ENCODE measurements at places on chromosomes 3 and 15.

GRCh38 chr3:179955809-179956208, 80.9 kb downstream of the PEX5L start:
- DNase-seq = no peak

DNA sequence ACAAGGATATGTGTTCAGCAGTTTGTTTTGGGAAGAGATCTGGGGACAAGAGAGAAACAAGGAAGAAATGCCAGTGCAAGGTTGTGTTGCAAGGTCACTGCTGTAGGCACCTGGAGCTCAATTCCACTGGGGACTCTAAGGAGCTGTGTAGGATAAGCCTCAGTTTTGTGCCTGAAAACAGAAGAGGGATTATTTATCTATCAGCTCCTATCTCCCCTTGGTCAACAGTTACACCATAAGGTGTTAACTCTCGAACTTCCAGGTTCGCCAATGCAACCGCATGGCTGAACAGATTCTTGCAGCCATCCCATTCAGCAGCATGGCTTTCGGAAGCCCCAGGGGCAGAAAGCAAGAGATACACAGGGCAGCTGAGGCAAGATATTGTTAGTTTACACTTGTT, 41.6 kb upstream of the CNOT10 start:
- DNase-seq = no peak

DNA sequence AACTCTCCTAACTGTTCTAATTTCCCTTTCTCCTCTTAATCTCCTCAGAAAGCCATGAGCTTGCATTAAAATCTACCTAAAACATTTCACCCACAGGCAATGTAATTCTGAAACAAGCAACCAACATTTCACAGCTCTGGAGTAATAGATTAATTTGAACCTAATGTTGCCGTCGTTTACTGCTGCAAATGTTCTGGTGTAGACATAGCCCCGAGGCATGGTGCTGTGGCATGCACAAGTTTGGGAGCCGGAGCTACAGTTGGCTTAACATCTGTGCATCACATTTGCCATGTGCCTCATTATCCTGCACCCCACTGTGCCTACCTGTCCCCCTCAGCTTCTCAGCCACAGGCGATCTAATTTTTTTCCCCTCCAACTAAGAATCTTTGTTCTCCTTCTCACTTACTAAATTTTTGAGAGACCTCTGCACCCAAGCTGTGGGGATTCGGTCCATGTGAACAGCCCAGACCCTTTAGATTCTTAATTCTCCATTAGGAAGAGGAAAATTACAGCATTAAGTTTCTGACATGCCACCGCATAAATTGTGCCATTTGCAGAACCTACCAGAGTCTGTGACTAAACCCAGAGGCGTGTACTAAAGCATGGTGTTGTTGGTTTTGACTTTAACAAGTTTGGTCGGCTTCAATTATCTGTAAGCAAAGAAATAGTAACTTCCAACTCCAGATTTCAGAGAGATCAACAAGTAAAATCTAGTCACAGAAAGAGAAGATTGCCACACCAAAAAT, 419.2 kb downstream of the MECOM start:
- no peak for DNase-seq

DNA sequence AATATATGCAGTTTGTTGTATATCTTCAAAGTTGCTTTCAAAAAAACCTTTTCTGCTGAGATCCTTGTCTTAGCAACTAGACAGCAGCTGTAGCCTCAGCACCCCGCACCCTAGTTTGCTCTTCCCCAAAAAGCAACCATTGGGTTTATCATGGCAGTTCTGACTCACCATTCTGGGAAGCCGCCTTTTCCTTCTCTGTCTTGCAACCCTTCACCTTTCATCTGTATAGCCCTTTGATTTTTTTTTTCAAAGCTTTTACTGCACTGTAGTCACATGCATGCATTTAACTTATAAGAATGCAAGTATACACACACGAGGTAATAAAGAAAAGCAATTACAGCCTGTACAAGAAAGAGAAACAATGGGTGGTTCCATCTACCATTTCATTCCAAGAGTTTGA, 65.1 kb upstream of the THBS1 start:
- no peak for DNase-seq

GRCh38 chr3:63251499-63251898, 26.6 kb upstream of the SYNPR start:
- no peak for DNase-seq

DNA sequence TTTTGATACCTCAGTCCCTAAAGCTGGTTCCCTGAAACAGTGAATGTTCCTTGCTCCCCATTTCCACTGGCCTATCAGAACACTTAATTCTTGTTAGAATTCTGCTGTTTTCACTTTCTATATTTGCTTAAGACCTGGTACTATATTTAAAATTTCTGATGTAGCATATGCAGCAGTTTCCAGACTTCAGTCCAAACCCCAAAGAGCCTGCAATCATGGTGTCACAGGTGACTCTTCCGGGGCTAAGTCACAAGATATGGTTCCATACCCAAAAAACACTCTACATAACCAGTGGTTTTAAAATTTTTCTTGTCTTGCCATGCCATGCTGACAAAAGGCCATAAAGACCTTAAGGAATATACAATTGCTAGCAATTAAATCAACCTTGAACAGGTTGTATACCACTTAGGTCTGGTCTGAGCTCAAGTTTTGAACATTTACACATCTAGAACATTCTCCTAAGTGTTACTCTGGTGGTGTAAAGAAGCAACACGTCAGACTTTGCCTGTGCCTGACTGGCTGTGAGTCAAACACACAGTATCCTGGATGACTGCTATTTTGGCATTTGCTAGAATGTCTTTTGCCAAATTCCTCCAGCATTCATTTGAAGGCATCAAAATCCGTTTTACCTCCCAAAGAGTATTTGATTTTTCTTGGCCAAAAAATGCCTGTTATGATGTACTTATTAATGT, 160.0 kb downstream of the FRMD5 start:
- no peak for DNase-seq

DNA sequence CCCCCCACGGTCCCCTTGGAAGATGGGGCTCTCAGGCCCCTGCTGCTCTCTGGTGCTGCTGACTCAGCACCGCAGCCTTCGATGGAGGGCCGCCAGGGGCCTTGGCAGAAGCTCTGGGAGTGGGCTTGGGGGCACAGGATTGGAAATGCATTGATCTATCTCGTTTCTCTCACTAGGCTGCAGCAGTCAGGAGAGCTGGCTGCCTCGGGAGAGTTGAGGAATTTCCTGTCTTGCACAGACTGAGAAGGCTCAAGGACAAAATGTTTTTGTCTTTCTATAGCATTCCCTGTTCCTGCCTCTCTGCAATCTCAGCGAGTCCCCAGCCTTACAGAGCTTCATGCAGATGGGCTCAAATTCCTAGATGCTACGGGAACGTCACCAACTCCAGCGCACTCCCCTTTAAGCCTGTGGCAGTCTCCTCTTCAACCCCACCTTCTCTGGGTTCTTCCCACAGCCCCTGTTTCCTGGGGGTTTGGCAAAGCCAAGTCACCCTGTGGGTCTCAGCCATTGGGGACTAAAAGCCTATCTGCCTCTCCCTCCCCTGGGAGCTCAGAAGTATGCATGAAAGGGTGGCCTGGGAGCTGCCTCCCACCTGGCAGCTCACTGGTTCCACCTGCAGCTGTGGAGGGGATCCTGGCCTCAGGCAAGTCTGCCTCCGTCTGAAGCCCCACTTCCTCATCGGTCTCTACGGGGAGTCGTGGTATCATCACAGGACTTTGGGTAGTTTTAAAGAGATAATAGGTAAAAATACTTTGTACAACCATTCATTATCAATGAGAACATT, 127.4 kb upstream of the HACD2 start:
- DNase-seq = no peak

DNA sequence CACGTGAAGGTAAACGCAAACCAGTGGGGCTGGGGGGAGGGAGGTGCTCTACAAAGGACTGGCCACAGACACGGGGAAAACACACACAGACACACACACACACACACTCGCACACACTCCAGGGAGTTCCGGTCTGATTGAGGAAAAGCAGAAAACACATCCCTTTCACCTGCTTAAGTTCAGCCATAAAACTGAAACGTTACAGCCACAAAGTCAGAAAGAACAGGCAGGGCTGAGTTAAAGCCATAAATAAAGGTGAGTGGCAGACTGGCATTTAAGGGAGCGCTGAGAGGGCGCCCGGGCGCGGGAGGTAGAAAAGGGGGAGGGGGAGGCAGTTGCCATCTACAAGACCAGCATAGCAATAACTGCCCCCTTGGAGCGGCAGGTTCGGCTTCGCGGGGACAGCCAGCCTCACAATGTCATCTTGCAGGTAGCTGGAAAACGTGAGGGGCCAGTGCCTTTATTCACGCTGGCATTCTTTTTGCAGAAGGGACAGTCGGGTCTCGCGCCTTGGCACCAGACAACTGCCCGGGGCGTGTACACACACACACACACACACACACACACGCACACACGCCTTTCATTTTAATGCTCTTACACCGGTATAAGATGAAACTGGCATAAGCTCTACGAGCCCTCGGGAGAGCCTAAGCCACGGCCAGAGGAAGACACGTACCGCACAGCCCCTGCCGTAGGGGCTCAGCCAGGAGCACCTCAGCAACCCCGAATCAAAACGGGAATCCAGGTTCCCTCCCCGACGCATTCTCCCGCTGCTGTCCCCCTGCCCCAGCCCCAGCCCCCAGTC, 866 bp downstream of the TNIK start:
- peak; percentile 46 for DNase-seq

GRCh38 chr3:12965999-12966846, 107.0 kb downstream of the IQSEC1 start:
- DNase-seq = no peak

DNA sequence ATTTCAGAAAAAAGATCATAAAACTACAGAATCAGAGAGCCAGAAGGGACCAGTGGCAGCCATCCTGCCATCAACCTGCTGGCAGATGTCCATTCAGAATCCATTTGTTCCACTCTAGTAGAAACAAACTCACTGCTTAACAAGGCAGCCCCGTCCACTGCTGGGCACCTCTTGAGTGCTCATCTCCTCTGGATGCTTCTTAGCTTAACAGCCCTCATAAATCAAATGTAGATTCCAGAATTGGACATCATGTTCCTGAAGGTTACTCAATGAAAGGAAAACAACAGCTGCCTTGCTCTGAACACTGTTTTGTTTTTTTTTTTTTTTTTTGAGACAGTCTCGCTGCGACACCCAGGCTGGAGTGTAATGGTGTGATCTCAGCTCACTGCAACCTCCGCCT, 37.3 kb downstream of the ABCC5 start:
- no peak for DNase-seq

GRCh38 chr3:163622384-163622783, 1455.9 kb downstream of the SI start:
- DNase-seq = no peak

- DNase-seq = no peak
These were observed 135.7 kb upstream of the IL12A start for GRCh38 chr3:159852821-159853505.

- no peak for DNase-seq
These were observed 67.9 kb upstream of the MITF start for GRCh38 chr3:69671082-69671952.

DNA sequence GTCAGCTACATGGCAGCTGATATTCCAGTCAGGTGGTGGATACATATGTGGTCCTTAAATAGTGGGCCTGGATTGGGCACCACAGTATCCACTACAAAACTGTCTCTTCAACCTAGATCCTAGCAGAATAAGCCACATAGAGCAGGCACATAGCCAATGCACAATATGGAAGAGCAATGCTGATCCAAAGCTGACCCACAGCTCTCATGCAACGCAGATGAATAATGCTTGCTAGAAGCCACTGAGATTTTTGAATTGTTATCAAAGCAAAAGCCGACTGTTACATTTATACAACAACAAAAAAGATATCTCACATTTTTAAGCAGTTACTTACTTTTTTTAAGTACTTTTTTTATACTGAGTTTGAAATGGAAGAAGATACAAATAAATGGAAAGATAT, 11.2 kb downstream of the CNTN3 start:
- no peak for DNase-seq

Measured in activated T-helper 1 cell treated with anti-CD3 and anti-CD28 coated beads, Interleukin-2, amount 50 U/mL, for 16 hours (primary cell).